CD4-positive, alpha-beta T cell treated with Interleukin-15 for 4 hours (primary cell): ENCODE measurements at places on chromosomes 3 and 15.

GRCh38 chr3:107218864-107219269, 158.4 kb upstream of the CCDC54 start:
- no peak for DNase-seq

DNA sequence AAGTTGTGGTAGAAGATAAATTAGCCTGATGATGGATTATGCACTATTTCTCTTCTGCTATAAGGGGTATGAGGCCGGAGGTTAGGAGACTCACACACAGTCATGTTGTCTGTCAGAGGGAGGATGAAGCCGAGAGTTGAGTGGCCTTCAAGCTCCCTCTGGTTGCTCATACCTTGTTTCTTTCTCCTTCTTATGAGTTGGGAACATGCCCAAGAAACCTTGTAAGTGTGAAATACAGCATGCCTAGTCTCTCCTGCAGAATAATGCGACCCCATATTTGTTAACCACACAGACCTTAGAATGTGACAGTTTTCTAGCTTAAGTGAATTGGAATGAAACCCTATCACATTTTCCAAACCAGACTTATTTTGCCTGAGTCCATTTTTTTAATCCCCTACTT, 366.7 kb downstream of the PTPRG start:
- DNase-seq: no peak

- no peak for DNase-seq
These were observed 406.4 kb upstream of the PROK2 start for GRCh38 chr3:72191209-72191960.

DNA sequence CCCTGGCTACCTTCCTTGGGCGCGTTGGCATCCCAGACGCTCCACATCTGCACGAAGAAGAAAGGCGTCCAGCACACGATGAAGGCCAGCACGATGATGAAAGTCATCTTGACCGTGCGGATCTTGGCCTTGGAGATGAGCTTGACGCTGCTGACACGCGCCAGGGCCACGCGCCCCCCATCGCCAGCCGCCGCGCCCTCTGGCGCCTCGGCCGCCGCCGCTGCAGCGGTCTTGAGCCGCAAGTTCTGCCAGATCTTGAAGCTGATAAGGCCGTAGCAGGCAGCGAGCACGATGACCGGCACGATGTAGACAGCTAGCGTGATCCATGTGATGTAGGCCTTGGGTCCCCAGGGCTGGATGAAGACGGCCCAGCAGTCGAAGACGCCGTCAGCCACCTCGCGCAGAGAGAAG, 2.2 kb downstream of the OXTR start:
- DNase-seq: no peak

DNA sequence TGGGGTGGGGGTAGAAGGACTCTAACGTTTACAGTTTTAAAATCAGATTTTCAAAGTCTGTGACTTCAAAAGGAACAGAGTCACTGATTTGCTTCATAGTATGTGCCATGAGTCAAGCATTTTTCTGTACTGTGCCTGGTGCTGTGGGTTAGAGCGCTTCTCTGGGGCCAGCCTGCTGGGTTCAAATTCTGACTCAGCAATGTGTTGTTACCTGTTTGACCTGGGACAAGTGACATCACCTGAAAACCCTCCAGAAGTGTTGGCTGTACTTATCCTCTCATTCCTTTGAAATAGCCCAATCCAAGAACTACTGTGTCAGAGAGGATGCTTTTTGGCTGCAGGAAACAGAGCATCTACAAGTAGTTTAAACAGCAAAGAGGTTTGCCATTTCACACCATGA, 101.7 kb downstream of the LSM3 start:
- no peak for DNase-seq

- DNase-seq: no peak
These were observed 85.8 kb downstream of the THBS1 start for GRCh38 chr15:39666677-39667076.
